Dermis blood vessel endothelial cell (primary cell): ENCODE measurements at places on chromosomes 13 and 19. TPM values are rescaled to one million over a fixed set of nuclear protein-coding genes. Genes with fewer than 3 reads are reported as not detected.

- peak; percentile 88 for DNase-seq
Observed at GRCh38 chr13:113785051-113786010, 26.3 kb downstream of the TMEM255B start.

- no peak for DNase-seq
Observed at GRCh38 chr13:41563984-41564365, 106.6 kb downstream of the RGCC start.

- DNase-seq: peak; percentile 72
Observed at GRCh38 chr13:41383386-41383785, 72.3 kb downstream of the NAA16 start.

DNA sequence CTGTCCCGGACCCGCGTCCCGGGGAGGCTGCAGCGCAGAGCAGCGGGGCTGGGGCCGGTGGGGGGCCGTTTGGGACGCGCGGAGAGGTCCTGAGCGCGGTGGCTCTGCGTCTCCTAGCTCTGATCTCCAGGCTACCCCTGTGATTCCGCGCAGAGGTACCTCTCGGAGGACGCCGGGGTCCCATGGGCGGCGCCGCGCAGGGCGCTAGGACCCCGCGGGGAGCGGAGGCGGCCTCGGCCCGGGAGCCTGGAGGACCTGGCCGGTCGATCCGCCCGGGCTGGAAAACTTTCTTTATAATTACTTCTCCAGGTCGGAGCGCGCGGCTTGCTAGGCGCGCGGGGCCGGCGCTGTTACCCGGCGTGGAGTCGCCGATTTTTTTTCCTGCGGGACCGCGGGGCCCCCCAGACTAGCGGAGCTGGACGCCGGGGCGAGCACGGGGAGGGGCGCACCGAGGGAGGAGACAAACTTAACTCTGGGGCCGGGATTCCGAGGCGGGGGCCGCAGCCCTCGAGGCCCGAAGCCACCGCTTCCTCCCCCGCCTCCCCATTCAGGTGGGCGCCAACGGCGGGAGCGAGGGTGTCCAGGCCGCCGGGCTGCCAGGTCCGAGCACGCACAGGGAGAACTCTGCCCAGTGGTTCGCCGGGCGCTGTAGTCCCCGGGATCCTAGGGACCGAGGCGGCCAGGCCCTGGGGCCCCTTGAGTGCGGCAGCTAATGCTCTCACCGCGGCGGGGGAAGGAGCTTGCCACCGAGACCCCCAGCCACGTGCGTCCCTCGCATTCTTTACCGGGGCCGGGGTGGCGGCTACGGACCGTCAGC is 848 bp upstream of the CEBPA start:
- peak; percentile 56 for DNase-seq

KLK6 gene
- total RNA-seq: not detected in 2 replicates

DNA sequence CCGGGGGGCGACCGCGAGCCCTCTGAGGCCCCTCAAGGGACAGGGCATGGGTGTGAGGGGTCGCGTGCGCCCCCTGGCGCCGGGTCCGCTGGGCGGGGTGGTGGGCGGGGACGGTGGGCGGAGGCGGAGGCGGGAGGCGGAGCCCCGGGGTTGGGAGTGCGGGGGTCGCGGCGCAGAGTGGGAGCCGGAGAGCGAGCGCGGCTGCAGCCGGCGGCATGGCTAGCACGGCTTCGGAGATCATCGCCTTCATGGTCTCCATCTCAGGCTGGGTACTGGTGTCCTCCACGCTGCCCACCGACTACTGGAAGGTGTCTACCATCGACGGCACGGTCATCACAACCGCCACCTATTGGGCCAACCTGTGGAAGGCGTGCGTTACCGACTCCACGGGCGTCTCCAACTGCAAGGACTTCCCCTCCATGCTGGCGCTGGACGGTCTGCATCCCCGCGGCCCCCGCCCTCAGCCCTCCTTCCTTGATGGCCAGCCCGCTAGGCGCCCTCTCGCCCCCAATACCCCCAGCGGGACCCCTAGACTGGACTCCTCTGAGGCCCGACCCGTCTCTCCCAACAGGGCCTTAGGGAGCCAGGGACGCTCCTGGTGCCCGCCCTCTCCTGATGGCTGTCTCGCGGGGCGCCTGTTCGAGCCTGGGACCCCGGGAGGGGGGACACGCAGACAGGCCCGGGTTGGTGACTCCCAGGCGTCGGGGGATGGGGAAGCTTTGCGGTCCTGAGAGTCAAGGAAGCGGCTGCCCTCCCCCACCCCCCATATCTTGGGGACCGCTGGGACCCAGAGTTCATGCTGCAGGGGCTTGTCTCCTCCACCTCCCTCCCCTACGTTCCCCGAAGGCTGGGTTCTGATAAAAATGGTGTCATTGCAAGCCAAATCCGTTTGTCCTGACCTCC is at the start of gene CLDN10:
Gene CLDN10 (plus strand): TSS at position 182 of the 903 bp plus-strand sequence. CDS start 34 bp downstream, at position 216.
- DNase-seq: no peak

GRCh38 chr19:5891938-5892771 is 11.4 kb downstream of the NDUFA11 start:
- DNase-seq: peak; percentile 67

ERICH4 gene
- not detected in 2 replicates for total RNA-seq

DNA sequence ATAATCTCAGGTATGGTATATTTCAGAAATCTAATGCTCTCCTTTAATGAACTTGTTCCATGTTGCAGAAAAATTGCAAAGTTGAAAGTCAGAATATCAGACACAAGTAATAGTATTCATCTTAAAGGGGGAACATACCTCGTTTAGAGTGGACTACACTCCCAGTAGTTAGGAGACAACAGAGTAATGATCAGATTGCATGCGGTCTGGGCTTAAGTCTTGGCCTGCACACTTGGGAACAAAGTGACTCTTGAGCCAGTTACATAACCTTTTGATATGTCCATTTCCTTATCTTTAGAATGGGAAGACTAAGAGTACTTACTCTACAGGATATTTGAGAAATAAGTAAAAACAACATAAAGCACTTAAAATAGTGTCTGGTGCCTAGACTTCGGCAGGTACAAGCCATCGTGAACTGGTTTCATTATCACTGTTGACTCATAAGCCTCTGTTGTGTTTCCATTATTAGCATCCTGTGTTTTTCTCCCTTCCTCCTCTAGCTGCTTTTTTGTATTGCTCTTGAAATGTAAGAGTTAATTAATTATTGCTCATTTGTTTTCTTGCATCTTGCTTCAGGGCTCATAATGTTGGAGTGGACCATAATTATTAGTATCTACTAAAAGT is 53.0 kb downstream of the DPY19L3 start:
- peak; percentile 35 for DNase-seq

DNA sequence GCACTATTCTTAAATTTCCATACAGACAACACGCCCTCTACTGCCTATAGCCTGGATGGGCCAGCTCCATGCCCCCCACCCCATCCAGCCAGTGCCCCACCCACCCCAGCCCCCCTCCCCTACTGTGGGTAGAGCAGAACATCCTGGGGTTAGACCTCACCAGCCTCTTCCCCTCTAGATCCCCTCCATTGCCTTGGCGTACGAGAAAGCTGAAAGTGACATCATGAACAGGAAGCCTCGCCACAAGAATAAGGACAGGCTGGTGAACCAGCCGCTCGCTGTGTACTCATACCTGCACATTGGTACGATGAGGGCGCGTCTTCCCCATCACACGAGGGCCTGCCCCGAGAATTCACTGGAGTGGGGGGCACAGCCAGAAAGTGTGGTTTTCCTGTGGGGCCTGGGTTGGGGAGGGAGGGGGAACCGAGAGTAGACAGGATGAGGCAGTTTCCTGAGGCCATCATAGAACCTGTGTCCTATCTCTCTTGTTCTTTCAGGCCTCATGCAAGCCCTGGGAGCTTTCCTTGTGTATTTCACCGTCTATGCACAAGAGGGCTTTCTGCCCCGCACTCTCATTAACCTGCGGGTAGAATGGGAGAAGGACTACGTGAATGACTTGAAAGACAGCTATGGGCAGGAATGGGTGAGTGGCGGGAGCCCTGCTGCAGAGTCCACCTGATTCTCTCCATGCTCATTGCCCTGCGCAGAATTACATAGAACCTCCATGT is 29.1 kb downstream of the ATP12A start:
- DNase-seq: no peak

- peak; percentile 53 for DNase-seq
Observed at GRCh38 chr13:25977216-25977615, 74.6 kb downstream of the SHISA2 start.

- DNase-seq: no peak
Observed at GRCh38 chr19:46622118-46622446, 2.8 kb downstream of the PTGIR start.

DNA sequence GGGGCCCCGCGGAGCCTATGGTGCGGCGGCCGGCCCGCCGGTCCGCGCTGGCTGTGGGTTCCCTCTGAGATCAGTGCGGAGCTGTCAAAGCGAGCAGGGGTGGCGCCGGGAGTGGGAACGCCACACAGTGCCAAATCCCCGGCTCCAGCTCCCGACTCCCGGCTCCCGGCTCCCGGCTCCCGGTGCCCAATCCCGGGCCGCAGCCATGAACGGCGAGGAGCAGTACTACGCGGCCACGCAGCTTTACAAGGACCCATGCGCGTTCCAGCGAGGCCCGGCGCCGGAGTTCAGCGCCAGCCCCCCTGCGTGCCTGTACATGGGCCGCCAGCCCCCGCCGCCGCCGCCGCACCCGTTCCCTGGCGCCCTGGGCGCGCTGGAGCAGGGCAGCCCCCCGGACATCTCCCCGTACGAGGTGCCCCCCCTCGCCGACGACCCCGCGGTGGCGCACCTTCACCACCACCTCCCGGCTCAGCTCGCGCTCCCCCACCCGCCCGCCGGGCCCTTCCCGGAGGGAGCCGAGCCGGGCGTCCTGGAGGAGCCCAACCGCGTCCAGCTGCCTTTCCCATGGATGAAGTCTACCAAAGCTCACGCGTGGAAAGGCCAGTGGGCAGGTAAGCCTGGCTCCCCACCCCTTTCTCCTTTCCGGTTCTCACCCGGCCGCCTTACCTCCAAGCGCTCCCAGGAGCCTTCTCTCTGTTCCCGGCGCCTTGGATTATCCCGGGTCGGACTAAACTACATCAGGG is at the start of gene PDX1:
Gene PDX1 (plus strand): TSS at position 67 of the 743 bp plus-strand sequence. CDS start 139 bp downstream, at position 206.
- peak; percentile 29 for DNase-seq

ZNF865 gene
- 1.4 and 2.6 TPM in 2 replicates for total RNA-seq

GRCh38 chr19:54439174-54439851 is 9.7 kb upstream of the LENG8 start:
- peak; percentile 69 for DNase-seq

CCNA1 gene
- 0.17 and 1.5 TPM in 2 replicates for total RNA-seq

ATF5 gene
- total RNA-seq: 3.2 and 3.5 TPM in 2 replicates

- DNase-seq: no peak
Observed at GRCh38 chr19:51002089-51002532, 707 bp upstream of the KLK8 start.

DNA sequence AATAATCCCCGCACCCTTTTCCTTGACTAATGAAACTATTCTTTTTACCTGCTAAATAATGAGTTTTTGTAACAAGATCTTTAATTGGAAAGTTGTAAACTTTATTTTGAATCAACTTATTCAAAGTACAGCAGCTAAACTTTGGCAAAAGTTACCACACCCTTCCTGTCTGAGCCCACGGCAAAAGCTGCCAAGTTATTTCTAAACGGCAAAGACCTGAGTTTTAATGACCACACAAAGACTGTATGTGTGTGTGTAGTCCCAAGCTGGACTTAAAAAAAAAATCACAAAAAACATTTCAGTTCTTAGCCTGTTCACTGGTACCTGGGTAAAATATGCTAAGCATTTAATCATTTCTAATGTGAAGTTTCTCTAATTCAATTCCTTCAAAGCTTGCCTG is 60.7 kb downstream of the ZAR1L start:
- DNase-seq: peak; percentile 42

DNA sequence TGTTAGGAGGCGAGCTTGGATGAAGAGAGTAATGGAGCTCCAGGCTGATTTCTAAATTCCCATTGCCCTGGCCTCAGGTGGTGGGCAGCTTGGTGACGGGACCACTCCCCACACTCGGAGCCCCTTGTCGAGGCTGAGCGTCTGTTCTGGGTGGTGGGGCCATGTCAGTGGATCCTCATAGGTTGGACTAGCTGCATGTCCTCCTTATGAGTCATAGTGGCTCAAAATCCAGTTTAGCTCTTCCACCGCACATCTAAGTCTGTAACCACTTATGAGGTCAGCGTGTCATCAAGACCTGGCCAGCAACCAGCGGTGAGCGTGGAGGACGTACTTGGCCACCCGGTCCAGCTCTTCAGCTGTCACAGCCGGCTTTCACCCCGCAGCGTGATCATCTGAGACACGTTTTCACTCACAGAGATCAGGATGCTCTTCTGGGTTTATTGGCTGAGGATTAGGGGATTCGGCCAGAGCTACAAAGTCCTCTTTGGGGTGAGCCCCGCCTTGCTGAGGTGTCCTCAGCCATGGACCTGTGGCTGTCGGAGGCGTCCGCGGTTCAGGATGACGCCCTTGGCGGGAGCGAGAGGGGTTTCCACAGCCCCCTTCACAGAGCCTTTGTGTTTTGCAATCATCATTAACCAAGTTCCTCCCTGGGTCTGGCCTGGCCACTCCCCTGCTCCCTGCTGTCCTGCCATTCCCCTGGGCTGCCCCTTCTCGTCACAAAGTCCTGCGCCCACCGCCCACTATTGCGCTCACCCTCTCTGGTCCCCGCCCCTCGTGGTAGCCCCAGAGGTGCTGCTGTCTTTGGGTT is 41.9 kb downstream of the ADPRHL1 start:
- DNase-seq: no peak

ZNF154 gene
- 1.3 and 2.4 TPM in 2 replicates for total RNA-seq

GRCh38 chr13:32496599-32497160 is 41.9 kb downstream of the N4BP2L2 start:
- DNase-seq: no peak

SIGLEC12 gene
- not detected in 2 replicates for total RNA-seq

DNA sequence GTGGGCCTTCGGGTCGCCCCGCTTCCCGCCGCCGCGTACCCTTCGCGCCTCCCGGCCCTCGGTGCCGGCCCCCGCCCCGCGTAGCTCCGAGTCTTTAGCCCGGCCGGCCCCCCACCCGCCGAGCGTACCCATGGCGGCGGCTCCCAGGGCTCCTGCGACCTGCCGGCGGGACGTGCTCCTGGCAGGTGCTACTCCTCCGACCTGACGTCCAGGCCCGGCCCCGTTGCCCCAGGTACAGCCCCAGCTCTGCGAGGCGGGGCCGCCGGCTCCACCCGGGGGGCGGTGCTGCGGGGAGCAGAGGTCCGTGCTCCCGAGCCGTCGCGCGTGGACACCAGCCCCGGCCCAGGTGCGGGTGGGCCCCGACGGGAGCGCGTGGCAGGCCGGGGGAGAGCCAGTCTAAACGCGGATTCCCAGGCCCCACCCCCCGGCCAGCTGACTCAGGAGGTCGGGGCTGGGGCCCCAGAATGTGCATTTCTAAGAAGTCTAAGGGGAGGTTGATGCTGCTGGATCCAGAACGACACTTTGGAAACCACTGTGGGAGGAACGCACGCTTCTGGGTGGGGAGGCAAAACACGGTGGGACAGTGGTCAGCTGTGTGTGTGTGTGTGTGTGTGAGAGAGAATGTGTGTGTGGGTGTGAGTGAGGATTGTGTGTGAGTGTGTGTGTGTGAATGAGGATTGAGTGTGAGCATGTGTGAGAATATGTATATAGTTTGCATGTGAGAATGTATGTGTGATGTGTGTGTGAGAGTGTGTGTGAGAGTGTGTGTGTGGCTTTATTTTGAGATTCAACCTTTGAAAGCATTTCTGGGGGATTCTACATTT is at the start of gene SLC15A1:
Gene SLC15A1 (minus strand): TSS at position 206 of the 824 bp plus-strand sequence. CDS start 74 bp downstream, at position 132.
- DNase-seq: no peak

GNA15 gene
- under 0.01 and 0.23 TPM in 2 replicates for total RNA-seq

DNA sequence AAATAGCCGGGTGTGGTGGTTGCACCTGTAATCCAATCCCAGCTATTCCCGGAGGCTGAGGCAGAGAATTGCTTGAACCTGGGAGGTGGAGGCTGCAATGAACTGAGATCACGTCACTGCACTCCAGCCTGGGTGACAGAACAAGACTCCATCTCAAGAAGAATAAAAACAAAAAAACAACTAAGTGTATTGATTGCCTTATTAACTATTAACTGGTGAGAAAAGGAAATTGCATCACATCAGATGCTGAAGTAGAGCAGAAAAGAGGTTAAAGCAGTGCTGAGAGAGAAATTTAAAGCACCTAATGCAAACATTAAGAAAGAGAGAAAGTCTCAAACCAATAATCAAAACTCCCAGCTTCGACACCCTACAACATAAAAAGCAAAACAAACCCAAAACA is 38.3 kb downstream of the KPNA3 start:
- no peak for DNase-seq
